Ascending aorta (tissue), 2 donors: ENCODE measurements at places on chromosomes 2 and 18. TPM values are rescaled to one million over a fixed set of nuclear protein-coding genes. Genes with fewer than 3 reads are reported as not detected.

Gene PMAIP1
- not detected for total RNA-seq

Gene CROCC2
- 2.9 TPM for total RNA-seq

Gene PKDCC
- 210 TPM for total RNA-seq

Gene KCNE4
- 18.3 TPM for total RNA-seq

Gene FSHR
- not detected for total RNA-seq

Gene DOK1
- 68.1 TPM for total RNA-seq

Gene GPR35
- not detected for total RNA-seq

Gene ZFP36L2
- total RNA-seq = 148 TPM

Gene DPP4
- total RNA-seq = 1.7 TPM

- peaks cover 12% of the 10 kb centered on the region for H3K4me1 ChIP-seq
- no peak overlapping the region for H3K4me3 ChIP-seq
- DNase-seq = no peak
Observed at GRCh38 chr2:237980751-237981150, 13.9 kb downstream of the UBE2F start.

DNA sequence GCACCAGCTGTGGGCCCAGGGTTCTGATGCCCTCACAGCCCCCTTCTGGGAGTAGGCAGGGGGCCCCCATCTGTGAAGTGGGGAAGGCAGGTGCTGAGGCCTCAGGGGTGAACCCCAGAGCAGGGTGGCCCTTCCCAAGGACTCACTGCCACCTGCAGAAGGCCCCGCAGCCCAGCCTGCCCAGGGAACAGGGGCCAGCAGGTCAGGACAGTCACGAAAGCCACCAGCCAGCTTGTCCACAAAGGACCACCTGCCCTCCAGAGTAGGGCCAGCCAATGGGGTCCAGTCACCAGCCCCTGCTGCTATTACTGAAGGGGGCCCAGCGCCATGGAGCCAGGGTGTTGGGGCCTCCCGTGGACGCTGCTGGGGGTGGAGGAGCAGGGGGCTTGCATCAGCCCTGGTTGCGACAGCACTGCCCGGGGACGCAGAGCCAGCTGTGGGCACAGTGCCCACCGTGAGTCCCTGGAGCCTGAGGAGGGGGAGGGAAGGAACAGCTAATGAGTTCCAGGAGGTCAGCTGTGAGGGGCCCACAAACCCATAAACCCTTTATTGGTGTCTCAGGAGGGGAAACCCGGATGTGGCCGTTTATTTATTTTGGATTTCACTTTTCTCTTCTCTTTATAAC lies 11.5 kb upstream of the SNED1 start:
- DNase-seq = peak; percentile 91
- peaks cover 20% of the 10 kb centered on the region for H3K4me1 ChIP-seq
- no peaks in the 10 kb centered on the region for H3K36me3 ChIP-seq
- peak overlapping the region; percentile 65 for H3K27ac ChIP-seq

DNA sequence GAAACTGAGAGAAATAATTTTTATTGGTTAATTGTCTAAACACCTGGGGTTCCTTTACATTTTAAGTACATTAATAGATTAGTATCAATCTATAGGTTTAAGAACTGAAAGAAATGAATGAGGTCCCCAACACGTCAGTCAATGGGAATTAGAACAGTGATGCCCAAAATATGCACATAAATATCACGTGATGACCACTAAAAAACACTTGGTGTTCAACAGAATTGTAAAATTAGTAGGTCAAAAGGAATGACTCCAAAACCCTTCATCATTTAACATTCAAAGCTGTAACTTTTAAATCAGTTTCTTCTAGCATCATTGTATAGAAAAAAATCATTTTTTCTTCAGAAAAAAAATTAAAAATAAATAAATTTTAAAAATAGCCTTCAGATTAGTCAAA lies 140.9 kb downstream of the SLC8A1 start:
- H3K4me1 ChIP-seq = no peaks in the 10 kb centered on the region
- DNase-seq = no peak
- H3K27me3 ChIP-seq = no peaks in the 10 kb centered on the region
- no peak overlapping the region for H3K4me3 ChIP-seq
- H3K36me3 ChIP-seq = no peaks in the 10 kb centered on the region

- DNase-seq = no peak
- peaks cover 18% of the 10 kb centered on the region for H3K4me1 ChIP-seq
- H3K27ac ChIP-seq = peak overlapping the region; percentile 61
- no peak overlapping the region for H3K4me3 ChIP-seq
Observed at GRCh38 chr2:43748333-43748732, 25.5 kb upstream of the DYNC2LI1 start.

- H3K27me3 ChIP-seq = peaks cover 17% of the 10 kb centered on the region
- peaks cover 31% of the 10 kb centered on the region for H3K4me1 ChIP-seq
- H3K36me3 ChIP-seq = no peaks in the 10 kb centered on the region
- peak overlapping the region; percentile 75 for H3K4me3 ChIP-seq
- DNase-seq = peak; percentile 87
Observed at GRCh38 chr2:120343433-120344105, 2.4 kb upstream of the INHBB start.

- no peaks in the 10 kb centered on the region for H3K27me3 ChIP-seq
- DNase-seq = no peak
- peak overlapping the region; percentile 58 for H3K4me3 ChIP-seq
- H3K4me1 ChIP-seq = no peaks in the 10 kb centered on the region
- no peaks in the 10 kb centered on the region for H3K36me3 ChIP-seq
Observed at GRCh38 chr2:179861027-179861415, 391 bp downstream of the ZNF385B start.

DNA sequence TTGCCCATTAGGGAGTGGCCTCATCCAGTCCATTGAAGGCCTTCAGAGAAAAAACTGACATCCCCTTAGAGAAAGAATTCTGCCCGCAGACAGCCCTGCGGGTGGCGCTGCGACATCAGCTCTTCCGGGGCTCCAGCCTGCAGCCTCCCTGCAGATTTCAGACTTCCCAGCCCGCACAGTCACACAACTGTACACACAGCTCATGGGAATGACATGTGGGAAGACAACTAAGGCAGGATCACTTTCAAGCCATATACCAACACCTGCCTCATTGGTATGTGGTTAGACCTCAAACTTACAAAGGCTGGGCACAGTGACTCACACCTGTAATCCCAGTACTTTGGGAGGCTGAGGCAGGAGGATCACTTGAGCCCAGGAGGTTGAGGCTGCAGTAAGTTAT lies 24.8 kb upstream of the TUBB6 start:
- H3K27me3 ChIP-seq = no peaks in the 10 kb centered on the region
- no peaks in the 10 kb centered on the region for H3K36me3 ChIP-seq
- H3K27ac ChIP-seq = no peak overlapping the region
- no peaks in the 10 kb centered on the region for H3K4me1 ChIP-seq
- H3K4me3 ChIP-seq = no peak overlapping the region
- no peak for DNase-seq

DNA sequence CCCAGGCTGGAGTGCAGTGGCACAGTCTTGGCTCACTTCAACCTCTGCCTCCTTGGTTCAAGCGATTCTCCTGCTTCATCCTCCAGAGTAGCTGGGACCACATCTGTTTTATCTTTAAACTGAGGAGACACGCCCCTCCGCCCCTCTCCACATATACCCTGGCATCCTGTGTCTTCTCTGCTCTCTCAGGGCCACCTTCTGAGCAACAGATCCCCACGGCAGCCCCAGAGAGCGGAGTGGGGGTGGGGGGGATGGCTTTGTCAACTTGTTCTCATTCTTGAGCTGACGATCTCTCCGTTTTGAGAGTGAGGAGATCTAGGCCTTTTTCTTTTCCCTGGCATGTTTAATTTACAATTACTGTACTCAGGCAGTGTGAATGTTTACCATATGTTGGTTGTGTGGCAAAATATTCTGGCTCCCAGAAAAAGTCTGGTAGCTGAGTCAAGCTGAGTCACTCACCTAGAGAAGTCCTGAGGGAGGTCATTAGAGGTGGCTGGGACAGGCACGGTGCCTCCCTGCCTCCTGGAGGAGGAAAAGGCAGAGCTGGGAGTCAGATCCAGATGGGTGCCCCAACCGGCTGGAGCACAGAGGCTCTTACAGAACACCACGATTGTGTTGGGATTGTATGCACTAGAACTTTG lies 19.5 kb upstream of the ID2 start:
- no peak overlapping the region for H3K27ac ChIP-seq
- H3K36me3 ChIP-seq = no peaks in the 10 kb centered on the region
- H3K27me3 ChIP-seq = no peaks in the 10 kb centered on the region

DNA sequence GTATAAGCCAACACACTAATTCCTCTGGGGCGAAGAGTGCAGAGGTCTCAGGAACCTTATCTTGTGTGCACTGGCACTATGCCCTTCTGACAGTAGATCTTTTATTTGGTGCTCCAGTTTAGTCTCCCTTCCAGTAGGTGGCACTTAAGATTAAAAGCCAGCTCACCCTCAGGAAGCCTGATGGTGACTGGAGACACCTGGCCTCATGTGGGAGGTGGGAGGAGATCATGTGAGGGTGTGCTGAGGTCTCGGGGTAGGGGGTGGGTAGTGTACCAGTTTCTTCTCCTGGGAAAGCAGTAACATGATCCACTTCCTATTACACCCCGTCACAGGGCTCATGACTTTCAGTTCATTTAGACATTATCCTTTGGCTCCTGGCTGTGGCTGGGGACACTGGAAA lies 654.9 kb downstream of the ADCYAP1 start:
- DNase-seq = no peak
- no peak overlapping the region for H3K4me3 ChIP-seq
- H3K4me1 ChIP-seq = no peaks in the 10 kb centered on the region

DNA sequence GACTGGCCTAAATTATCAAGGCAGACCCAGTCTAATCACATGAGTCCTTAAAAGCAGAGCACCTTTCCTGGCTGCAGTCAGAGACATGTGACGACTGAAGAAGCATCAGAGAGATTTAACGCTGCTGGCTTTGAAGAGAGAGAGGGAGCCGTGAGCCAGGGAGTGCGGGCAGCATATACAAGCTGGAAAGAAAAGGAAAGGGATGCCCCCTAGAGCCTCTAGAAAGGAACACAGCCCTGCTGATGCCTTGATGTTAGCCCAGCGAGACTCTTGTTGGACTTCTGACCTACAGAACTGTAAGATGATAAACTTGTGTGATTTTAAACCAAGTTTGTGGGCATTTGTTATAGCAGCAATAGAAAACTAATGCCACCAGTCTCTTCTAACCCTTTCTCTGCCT lies 58.1 kb downstream of the HEATR5B start:
- no peak overlapping the region for H3K4me3 ChIP-seq
- DNase-seq = no peak
- peaks cover 21% of the 10 kb centered on the region for H3K36me3 ChIP-seq
- H3K27me3 ChIP-seq = no peaks in the 10 kb centered on the region
- peaks cover 4% of the 10 kb centered on the region for H3K4me1 ChIP-seq
- no peak overlapping the region for H3K27ac ChIP-seq

- H3K27me3 ChIP-seq = no peaks in the 10 kb centered on the region
- H3K27ac ChIP-seq = no peak overlapping the region
- no peaks in the 10 kb centered on the region for H3K36me3 ChIP-seq
- no peaks in the 10 kb centered on the region for H3K4me1 ChIP-seq
Observed at GRCh38 chr2:101096619-101097142, 54.5 kb downstream of the TBC1D8 start.

- no peak for DNase-seq
- H3K27ac ChIP-seq = no peak overlapping the region
- H3K4me1 ChIP-seq = no peaks in the 10 kb centered on the region
- no peaks in the 10 kb centered on the region for H3K36me3 ChIP-seq
- no peaks in the 10 kb centered on the region for H3K27me3 ChIP-seq
Observed at GRCh38 chr18:68041327-68041726, 524.8 kb upstream of the DSEL start.

DNA sequence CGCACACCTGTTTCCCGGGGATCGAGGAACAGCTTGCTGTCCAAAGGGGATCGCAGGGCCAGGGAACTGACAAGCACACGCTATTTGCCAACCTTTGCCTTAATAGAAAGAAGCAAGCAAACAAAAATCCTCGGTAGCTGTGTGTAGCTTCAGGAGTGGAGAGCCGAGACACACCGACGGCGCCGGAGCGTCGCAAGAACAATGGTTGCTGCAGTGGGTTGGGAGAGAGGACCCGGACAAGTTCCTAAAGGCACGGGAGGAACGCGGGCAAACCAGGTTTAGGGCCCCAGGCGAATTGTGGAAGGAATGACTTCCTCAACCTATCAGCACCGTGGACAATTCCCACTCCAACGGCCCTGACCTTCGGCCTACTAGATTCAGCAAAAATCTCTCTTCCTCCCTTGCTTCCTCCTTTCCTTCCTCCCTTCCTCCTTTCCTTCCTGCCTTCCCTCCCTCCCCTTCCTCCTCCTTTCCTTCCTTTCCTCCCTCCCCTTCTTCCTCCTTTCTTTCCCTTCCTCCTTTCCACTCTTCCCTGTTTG lies 4.9 kb upstream of the NEUROD1 start:
- no peaks in the 10 kb centered on the region for H3K4me1 ChIP-seq
- H3K36me3 ChIP-seq = no peaks in the 10 kb centered on the region
- H3K4me3 ChIP-seq = no peak overlapping the region
- no peak overlapping the region for H3K27ac ChIP-seq

DNA sequence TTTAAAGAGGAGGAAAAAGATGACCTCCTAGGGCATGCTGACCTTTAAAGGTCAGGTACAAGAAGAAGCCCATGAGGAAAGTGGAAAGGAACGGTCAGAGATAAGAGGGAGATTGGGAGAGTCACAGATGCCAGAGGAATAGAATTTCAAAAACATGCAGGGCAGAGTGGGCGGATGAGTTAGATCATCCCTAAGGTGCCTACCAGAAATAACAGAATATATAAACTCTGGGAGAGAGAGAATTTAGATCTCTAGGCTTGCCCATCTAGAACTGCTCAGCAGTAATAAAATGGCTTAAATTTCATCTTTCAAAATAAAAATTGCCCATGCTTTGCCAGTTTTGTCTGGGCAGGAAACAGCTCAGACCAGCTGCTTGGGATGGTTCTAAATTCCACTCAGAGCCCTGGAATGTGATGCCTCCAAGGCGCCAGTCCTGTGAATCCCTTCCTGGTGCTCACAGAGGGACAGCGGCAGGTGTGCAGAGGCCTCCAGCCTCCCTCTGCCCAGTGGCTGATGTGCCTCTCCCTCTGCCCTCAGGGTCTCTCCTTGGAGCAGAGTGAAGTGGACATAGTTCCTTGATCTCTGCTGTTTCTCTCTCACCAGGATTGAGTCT lies 130.9 kb downstream of the ANTXR1 start:
- no peaks in the 10 kb centered on the region for H3K27me3 ChIP-seq
- DNase-seq = no peak
- peaks cover 36% of the 10 kb centered on the region for H3K4me1 ChIP-seq
- peaks cover 3% of the 10 kb centered on the region for H3K36me3 ChIP-seq
